H4 (cell line): ENCODE measurements at places on chromosomes 3 and 15. TPM values are rescaled to one million over a fixed set of nuclear protein-coding genes. Genes with fewer than 3 reads are reported as not detected.

Gene COL6A6
- total RNA-seq: not detected in 2 replicates

- no peak for DNase-seq
These were observed 203.4 kb downstream of the TBC1D2B start for GRCh38 chr15:77874063-77874462.

DNA sequence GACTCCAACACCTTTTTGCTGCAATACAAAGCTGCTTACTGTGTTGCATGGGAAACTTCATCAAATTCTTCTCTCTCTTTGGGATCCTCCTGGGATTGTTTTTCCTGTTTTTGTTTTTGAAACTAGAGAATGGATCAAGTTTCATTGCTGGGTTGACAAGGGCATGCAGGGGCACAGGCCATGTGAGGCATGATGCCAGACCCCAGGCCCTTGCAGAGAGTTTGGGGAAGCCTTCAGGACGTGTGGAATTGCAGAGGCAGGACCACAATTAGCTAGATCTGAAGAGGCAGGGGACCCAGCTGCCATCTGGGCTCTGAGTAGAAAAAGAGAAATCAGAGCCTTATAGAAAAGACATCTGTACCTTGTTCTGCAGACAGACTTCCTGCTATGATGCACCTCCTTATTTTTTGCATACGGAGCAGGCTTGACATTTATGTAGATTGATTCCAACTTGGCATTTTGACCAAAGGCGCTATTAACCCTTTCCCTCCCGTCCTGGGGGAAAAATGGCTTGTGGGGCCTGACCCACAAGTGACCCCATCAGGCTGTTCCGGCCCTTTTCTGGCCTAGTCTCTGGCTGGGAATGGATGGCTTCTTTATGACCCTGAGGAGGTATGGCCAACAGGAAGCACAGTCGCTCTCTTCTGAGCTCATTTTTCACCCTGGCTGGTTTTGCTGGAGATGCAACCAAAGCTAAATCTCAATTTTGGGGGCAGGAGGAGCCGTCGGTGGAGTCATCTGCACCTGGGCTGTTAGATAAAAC lies 44.3 kb upstream of the CHRNB4 start:
- DNase-seq: no peak

DNA sequence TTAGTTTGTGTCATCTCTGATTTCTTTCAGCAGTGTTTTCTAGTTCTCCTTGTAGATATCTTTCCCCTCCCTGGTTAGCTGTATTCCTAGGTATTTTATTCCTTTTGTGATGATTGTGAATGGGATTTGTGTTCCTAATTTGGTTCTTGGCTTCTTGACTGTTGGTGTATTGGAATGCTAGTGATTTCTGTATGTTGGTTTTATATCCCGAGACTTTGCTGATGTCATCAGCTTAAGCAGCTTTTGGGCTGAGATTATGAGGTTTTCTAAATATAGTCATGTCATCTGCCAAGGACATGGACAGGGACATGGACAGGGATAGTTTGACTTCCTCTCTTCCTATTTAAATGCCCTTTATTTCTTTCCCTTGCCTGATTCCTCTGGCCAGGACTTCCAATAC lies 35.8 kb downstream of the MYO9A start:
- no peak for DNase-seq

- no peak for DNase-seq
These were observed 144.0 kb downstream of the OCA2 start for GRCh38 chr15:27955087-27955486.

- no peak for DNase-seq
These were observed 95.2 kb downstream of the KBTBD8 start for GRCh38 chr3:67093305-67093704.

DNA sequence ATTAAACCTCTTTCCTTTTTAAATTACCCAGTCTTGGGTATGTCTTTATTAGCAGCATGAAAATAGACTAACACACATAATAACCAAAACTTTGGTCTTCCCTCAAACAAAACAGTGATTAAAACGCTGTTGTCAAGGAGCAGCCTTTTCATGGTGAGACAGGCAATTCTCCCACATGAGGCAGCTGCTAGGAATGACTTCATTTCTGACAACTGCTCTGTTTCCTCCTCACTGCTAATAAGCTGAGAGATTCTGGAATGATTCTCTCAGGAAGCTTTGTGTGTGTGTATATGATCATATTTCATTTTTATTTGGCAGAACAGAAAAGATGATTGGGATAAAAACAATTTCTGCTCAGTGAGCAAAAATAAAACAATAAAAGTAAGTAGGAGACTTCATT lies 580.6 kb upstream of the ADAMTS9 start:
- no peak for DNase-seq
